ENCODE measurements at places on chromosomes 3 and 15. TPM values are rescaled to one million over a fixed set of nuclear protein-coding genes. Genes with fewer than 3 reads are reported as not detected.

Gene CISH
- total RNA-seq = 1.1 TPM

Gene GPR160
- total RNA-seq = 0.61 TPM

Gene TF
- 466 TPM for total RNA-seq

Gene TRIM42
- total RNA-seq = not detected

Gene CLRN1
- not detected for total RNA-seq

Gene LYZL4
- not detected for total RNA-seq

Gene NAALADL2
- 24.4 TPM for total RNA-seq

DNA sequence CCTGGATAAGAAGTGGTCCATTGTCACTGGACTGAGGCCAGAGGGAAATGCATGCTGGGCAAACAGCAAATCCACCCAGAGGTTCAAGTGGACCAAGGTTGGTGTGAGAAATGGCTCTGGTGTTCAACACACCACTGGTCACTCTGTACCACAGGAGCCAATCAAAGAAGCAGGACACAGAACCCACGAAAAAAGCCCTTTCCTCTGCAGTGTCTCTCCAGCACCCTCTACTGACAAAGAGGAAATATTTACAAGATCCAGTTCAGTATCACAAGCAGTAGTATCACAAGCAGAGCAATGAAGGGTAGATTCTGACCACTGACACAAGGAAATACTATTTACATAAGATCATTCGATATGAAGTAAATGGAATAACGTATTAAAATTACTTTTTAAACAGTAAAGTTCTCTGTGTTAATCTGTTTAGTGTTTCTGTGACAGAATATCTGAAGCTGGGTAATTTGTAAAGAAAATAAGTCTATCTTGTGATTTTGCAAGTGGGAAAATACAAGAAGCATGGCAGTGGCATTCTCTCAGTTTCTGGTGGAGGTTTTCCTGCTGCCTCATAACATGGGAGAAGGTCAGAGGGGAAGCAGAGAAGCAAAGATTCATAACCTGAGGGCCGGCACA, 390.7 kb downstream of the EFHB start:
- H3K4me1 ChIP-seq = no peaks in the 10 kb centered on the region
- no peak overlapping the region for H3K4me3 ChIP-seq
- H3K27me3 ChIP-seq = no peaks in the 10 kb centered on the region
- H3K27ac ChIP-seq = no peak overlapping the region
- DNase-seq = no peak
- H3K36me3 ChIP-seq = no peaks in the 10 kb centered on the region

GRCh38 chr3:13879946-13880810, at the start of gene WNT7A:
WNT7A (minus strand) TSS chr3:13880071; CDS start chr3:13879816, 255 bp downstream.
- H3K36me3 ChIP-seq = no peaks in the 10 kb centered on the region
- H3K4me3 ChIP-seq = peak within 1 kb of the TSS; percentile 56
- H3K27ac ChIP-seq = peak within 1 kb of the TSS; percentile 86
- DNase-seq = no peak
- peaks cover 27% of the 10 kb centered on the region for H3K27me3 ChIP-seq

Gene PATL2
- total RNA-seq = 2.0 TPM

- no peaks in the 10 kb centered on the region for H3K27me3 ChIP-seq
- no peaks in the 10 kb centered on the region for H3K4me1 ChIP-seq
- no peak overlapping the region for H3K4me3 ChIP-seq
- no peak for DNase-seq
- no peaks in the 10 kb centered on the region for H3K36me3 ChIP-seq
These were observed 50.3 kb upstream of the SLC6A6 start for GRCh38 chr3:14352002-14352627.

Gene DGKG
- 20.6 TPM for total RNA-seq

All from spinal cord (tissue), 10 donors.